ENCODE measurements at places on chromosomes 2 and 18.
A peak's percentile ranks its signal among the peaks of the same experiment; 100 is the strongest.

DNA sequence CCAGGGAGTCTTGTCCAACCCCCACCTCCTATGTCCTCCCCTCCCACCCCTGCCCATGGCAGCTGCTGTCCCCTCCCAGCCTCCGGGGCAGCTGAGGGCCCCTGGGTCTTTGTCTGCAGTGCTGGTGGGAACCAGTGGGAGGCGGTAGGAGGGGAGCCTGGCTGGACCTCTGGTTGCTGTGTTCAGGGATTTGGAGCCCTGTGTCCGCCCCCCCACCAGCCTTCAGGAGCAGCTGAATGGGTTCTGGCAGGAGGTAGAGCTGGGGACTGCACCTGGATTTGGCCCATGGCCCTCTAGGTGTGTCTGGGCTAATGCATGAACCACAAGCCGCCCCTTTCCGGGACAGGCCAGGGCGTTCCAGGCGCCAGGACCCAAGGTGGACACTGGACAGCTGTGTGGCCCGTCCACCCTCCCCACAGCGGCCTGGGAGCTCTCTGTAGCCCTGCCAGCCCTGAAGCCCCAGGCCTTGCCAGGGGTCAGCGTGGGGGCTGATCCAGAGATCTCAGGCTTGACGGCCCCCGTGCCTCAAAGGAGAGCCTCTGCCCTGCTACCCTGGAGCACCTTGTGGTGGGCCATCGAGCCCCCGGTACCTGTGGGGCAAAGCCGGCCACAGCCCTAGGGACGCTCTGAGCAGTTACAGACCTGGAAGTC is 25.4 kb downstream of the GPC1 start:
- DNase-seq, result no peak

GRCh38 chr2:120653046-120653445 is 82.6 kb upstream of the GLI2 start:
- no peak for DNase-seq

GRCh38 chr18:12456441-12456840 is 48.7 kb downstream of the PRELID3A start:
- no peak for DNase-seq

DNA sequence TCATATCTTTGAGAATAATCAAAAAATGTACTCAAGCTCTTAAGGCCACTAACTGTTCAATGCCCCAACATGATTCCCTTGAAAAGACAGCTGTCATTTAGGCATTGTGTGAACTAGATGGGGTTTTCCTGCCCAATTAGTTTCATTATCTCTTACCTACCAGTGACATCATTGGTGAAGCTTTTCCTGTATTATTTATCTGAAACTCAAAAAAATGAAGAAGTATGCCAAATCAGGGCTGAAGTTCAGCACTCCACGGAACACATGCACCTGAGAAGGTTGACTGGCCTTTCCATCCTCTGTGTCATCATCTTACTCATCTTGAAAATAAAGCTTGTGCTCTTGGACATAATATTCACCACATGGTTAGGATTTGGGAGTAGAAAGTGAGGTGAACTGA is 126.4 kb downstream of the TXNL1 start:
- no peak for DNase-seq

DNA sequence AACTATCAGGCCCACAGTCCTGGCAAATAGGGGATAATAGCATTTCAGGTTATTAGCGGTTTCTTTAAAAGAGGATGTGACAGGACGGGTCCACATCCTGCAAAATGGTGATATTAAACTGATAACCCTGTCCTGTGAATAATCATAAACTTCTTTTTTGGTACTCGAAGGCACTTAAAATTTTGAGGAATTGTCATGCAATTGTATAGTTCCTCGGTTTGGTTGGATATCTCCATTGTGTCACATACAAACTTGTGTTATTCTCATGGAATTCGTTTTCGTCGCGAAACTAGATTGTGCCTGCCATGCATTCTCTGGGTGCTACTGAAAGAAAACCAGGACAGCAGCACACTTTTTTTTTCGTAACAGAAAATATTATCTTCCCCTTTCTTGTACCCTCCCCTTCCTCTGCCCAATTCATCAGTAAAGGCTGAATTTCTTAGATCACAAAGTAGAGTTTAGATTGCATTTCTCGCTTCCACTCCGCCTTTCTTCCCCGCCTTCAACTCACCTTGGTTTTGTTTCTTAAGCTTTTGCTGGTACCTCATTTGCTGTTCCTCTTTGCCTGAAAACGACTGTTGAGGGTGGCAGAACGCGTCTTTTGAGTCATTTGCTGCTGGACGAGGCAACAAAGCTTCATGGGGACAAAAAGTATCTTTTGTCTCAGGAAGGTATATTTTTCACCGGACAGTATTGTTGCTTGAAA is 1.3 kb downstream of the CERS6 start:
- DNase-seq, result no peak

DNA sequence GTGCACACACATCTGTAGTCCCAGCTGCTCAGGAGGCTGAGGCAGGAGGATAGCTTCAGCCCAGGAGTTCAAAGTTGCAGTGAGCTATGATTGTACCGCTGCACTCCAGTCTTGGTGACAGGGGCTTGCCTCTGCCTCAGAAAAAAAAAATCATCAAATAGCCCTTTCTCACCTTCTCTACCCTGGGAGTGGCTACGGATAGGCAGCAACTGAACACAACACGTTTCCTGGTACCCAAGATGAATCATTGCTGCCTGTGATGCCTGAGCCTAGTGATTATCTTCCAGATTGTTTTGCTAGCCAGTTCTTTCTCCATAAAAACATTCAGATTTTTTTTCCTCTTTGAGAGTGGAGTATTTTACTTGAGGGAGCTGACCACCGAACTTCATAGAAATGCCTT is 13.5 kb downstream of the INPP4A start:
- DNase-seq, result no peak

- DNase-seq, result no peak
Observed at GRCh38 chr2:136291871-136292270, 173.9 kb upstream of the CXCR4 start.

DNA sequence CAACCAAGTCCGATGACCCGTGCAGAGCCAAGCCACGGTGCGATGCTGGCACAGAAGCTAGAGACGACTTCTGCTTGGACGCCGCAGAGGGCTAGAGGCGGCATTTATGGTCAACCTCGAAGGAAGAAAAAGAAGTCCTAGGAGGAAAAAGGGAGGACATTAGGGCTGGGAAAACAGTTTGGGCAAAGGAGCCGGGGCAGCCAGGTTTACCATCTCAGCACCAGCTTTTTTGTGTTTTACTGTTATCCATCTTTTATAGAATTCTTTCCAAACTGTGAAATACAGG is 643 bp upstream of the DTNB start:
- no peak for DNase-seq

DNA sequence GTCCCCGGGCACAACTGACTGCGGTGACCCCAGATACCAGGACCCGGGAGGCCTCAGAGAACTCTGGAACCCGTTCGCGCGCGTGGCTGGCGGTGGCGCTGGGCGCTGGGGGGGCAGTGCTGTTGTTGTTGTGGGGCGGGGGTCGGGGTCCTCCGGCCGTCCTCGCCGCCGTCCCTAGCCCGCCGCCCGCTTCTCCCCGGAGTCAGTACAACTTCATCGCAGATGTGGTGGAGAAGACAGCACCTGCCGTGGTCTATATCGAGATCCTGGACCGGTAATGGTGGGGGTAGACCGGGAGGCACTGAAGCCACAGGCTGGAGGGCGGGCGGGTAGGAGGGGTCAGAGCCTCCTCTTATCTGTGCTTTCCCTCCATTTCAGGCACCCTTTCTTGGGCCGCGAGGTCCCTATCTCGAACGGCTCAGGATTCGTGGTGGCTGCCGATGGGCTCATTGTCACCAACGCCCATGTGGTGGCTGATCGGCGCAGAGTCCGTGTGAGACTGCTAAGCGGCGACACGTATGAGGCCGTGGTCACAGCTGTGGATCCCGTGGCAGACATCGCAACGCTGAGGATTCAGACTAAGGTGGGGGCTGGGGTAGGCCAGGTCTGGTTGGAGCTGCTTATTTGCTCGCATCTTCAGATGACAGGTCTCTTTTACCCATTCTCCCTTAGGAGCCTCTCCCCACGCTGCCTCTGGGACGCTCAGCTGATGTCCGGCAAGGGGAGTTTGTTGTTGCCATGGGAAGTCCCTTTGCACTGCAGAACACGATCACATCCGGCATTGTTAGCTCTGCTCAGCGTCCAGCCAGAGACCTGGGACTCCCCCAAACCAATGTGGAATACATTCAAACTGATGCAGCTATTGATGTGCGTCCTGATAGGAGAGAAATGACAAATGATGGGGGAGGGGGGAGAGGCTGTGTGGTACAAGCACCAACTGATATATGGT is 780 bp downstream of the HTRA2 start:
- peak; percentile 53 for DNase-seq

DNA sequence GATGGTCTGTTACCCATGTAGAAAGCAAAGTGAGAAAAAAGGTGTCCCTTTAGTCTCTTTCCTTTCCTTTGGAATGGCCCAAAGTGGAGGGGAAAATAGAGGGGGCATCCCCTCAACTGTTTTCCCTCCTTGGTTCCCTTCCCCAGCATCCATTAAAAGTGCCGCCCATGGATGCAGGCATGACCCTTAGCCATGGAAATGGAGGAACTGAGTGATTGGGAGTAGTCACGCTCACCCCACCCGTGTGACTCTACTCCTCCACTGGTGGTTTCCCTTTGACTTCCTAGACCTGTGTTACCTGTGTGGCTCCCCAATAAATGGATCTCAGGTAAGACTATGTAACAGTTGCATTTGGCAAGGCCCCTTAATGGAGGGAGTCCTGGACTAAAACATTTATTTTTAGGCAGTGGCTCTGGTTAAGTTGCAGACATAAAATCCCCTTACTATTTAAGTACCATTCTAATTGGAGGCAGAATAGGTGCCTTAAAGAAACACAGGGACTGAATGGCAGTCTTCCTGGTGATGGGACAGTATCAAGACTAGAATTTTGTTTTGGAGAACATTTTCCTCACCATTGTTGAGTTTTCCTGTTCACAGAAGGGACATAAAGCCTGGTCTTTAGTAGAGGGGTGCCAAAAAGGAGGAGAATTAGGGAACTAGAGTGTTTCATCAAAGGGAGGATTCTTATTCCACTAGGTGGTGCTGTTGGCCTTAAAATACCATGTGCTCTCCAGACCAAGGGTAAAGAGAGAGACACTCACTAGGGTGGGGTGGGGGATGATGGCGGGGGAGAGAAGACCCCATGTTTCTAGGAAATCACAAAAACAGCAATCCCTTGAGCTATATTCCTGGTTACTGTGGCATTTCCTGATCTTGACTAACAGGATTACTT is 25.7 kb upstream of the PLA2R1 start:
- DNase-seq, result no peak

DNA sequence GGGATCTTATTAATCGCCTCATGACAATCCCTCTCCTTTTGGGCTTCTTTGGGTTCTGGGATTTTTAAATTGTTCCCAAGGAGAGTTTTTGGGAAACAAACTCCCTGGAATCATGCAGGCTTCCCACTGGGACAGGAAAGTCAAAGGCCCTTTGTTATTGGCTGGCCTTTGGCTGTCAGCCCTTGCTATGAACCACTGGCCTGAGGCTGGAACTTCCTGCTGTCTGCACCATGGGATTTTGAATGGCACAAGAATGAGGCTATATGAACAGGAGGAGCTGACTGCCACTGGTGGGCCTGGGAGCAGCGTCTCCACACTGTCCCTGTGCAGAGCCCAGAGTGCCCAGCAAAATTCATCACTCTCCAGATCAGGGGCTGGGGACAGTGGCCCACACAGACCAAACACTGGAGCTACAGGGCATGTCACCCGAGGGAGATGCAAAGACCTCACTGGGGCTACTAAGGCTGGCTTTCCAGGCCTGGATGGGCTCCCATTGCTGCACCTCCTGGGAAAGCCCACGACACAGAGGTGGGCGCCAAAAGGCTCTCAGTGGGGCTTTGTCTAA is 35.7 kb downstream of the STEAP3 start:
- DNase-seq, result no peak

DNA sequence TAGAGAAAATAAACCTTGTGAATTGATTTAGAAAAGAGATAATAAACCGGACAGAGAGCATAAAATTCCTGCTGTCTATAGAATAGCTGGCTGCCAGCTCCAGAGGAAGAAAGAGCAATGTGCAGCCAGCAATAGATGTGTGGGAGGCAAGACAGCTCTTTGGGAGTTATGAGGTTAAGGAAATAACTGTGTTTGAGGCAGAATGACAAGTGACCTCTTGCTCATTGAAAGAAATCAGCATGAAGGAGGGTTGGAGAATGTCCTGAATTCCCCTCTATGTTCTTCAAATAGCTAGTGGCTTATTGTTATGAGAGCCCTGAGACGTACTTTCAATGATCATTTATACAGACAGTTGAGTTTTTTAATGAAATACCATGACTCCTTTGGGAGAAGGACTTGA is 1009.9 kb upstream of the NXPH2 start:
- DNase-seq, result no peak

- no peak for DNase-seq
Observed at GRCh38 chr2:218717262-218717661, 6.6 kb downstream of the TTLL4 start.

DNA sequence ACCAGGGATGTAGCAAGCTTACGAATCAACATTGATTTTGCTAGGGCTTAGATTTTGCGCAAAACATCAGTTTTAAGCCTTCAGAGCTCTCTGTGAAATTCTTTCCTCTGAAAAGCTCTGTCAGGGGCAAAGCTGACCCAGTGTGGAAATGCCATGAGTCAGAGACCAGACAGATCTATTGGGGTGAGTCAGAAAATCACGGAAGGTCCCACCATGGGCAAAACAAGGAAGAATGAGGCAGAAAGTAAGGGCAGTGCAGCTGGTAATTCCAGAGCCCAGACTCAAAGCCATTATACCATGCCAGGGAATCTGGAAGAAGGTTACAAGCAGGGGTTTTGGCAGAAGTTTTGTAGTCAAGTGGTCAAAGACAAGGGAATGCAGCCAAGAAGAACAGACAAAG is 256.6 kb upstream of the CTAGE1 start:
- no peak for DNase-seq

- no peak for DNase-seq
Observed at GRCh38 chr18:77617694-77618093, 368.0 kb downstream of the GALR1 start.

- no peak for DNase-seq
Observed at GRCh38 chr2:147098940-147099339, 745.9 kb upstream of the ACVR2A start.

All from activated gamma-delta T cell (primary cell).